Colonic mucosa (tissue), 4 donors: ENCODE measurements at places on chromosomes 3 and 15. TPM values are rescaled to one million over a fixed set of nuclear protein-coding genes. Genes with fewer than 3 reads are reported as not detected.

GRCh38 chr15:79329171-79329611 is 18.3 kb downstream of the TMED3 start:
- no peak for DNase-seq

The CACNA1D gene
- 17.1 TPM for total RNA-seq

The REC114 gene
- not detected for total RNA-seq

The TNNC1 gene
- total RNA-seq: 1.5 TPM

The GOLGA6A gene
- total RNA-seq: not detected

DNA sequence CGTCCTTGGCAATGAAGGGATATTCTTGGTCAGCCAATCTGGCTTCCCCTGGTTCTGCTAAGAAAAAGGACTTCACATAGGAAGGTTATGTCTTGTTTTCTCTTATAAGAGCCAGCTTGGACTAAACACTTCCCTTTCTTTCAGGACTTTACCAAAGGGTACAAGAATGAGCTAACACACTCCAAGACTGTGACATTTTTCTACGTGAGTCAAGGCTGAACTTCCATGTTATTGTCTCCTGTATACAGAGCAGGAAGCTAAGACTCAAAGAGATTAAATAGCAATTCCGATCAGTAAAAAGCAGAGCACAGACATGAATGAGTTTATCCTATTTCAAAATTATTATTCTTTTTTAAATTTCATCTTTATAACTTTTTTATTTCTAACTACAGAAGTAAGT is 63.3 kb upstream of the STT3B start:
- DNase-seq: no peak

The SOX2 gene
- total RNA-seq: 0.25 TPM

DNA sequence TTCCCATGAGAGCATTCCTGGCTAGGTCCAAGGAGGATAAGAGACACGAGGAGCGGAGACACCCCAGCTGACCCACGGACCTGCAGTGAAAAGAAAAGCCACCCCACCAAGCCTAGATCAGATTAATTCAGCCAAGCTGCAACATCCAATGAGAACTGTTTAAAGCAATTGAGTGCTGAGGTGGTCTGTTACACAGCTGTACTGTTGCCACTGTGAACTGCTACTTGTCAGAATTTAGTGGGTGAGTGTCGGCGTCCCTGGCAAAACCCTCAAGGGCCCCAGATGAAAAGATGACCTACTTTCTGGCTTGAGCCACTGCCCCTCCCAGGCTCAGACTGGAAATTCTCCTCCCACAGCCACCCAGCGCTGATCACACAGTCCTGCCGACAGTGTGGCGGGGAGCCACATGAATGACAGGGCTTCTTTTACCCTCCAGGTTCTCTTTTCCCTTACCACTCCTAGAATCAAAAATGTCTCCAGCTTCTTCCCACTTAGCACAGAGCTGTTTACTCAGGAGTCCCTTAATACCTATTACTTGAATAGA is 26.4 kb upstream of the KBTBD12 start:
- DNase-seq: no peak

- DNase-seq: no peak
Measured at GRCh38 chr3:119160361-119160760, 13.0 kb upstream of the UPK1B start.

- DNase-seq: no peak
Measured at GRCh38 chr15:79724804-79725203, 172.0 kb downstream of the MTHFS start.

The AADAC gene
- total RNA-seq: 0.15 TPM

The TMEM207 gene
- not detected for total RNA-seq

GRCh38 chr3:33125840-33126239 is 12.0 kb downstream of the CRTAP start:
- no peak for DNase-seq

GRCh38 chr15:57656434-57656833 is 50.1 kb upstream of the POLR2M start:
- DNase-seq: no peak

- no peak for DNase-seq
Measured at GRCh38 chr3:71087143-71088018, 496.1 kb downstream of the FOXP1 start.

- DNase-seq: no peak
Measured at GRCh38 chr3:183980403-183980802, 37.3 kb downstream of the ABCC5 start.

The NR2E3 gene
- total RNA-seq: 0.64 TPM

The MESP2 gene
- total RNA-seq: 0.45 TPM
